Erythroblast (primary cell): ENCODE measurements at places on chromosomes 7 and 10.

- DNase-seq: no peak
Measured at GRCh38 chr7:79998363-79998762, 136.3 kb upstream of the GNAI1 start.

DNA sequence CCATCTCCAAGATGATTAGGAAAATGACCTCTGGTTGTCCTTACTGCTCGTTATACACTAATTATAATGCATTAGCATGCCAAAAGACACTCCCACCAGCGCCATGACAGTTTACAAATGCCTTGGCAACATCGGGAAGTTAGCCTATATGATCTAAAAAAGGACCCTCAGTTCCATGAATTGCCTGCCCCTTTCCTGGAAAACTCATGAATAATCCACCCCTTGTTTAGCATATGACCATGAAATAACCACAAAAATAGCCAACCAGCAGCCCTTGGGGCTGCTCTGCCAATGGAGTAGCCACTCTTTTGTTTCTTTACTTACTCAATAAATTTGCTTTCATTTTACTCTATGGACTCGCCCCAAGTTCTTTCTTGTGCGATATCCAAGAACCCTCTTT lies 41.6 kb upstream of the KCNMA1 start:
- DNase-seq: no peak

- DNase-seq: no peak
Measured at GRCh38 chr7:107027208-107027607, 17.3 kb upstream of the PRKAR2B start.

- DNase-seq: no peak
Measured at GRCh38 chr7:27842094-27842692, 102.2 kb downstream of the TAX1BP1 start.

DNA sequence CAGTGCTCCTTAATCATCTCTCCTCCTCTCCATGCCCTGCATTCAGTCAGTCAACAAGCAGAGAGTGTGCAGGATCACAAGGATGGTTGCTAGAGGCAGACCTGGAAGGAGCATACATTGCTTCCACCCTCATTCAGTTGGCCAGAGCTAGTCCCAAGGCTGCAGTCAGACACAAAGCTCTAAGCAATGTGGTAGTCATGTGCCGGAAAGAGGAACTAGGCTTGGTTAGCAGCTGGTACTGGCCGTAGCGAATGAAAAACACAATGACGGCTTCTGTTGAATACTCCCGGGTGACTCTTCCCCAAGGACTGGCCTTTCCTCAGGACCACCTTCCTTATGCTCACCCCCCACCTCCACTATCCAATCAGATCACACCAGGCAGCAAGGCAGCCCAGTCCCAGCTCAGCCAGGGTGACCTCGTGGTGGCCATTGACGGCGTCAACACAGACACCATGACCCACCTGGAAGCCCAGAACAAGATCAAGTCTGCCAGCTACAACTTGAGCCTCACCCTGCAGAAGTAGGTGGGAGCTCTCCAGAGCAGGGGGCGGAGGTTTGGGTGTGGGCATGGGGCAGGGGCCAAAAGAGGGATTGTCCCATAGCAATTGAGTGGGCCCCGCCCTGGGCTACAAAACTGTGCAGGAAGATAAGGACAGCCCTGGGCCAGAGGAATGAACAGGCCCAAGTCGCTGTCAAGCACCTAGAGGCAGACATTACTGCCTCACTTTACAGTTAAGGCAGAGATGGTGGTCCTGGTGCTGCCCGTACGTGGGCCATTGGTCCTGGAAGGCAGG lies 10.9 kb downstream of the LDB3 start:
- peak; percentile 92 for DNase-seq

GRCh38 chr10:99975106-99975829 lies 34.5 kb downstream of the DNMBP start:
- no peak for DNase-seq
